ENCODE measurements at places on chromosomes 5 and 9. TPM values are rescaled to one million over a fixed set of nuclear protein-coding genes. Genes with fewer than 3 reads are reported as not detected.

LECT2 gene
- not detected for polyA plus RNA-seq

CDX1 gene
- polyA plus RNA-seq = not detected

DNA sequence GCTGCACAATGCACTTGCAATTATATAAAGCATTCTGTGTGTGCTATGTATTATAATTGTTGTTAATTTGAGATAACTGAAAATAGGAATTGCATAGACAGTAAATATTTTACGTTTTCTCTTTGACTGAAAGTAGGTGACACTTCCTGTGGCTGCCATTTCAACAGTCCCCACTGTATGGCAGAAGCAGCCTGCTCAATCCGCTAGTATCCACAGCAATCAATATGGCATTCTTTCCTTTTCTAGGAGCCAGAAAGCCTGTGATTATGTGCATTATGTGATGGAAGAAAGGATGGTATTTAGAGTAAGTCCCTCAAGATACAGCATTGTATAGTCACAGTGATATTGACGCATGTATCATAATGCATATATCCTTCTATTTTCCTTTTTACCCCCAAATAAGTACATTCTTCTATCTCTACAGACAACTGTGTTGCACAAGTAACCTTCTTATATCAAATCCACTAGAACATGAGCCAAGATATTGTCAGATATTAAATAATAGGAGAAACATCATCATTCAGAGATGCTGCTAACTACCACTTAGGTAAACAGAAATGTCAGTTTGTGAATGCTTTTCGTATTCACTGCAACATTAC, 59.7 kb downstream of the CARTPT start:
- H3K4me3 ChIP-seq = no peak overlapping the region
- no peaks in the 10 kb centered on the region for H3K27me3 ChIP-seq
- DNase-seq = no peak
- H3K4me1 ChIP-seq = peaks cover 2% of the 10 kb centered on the region
- no peaks in the 10 kb centered on the region for H3K36me3 ChIP-seq
- H3K27ac ChIP-seq = no peak overlapping the region

DNA sequence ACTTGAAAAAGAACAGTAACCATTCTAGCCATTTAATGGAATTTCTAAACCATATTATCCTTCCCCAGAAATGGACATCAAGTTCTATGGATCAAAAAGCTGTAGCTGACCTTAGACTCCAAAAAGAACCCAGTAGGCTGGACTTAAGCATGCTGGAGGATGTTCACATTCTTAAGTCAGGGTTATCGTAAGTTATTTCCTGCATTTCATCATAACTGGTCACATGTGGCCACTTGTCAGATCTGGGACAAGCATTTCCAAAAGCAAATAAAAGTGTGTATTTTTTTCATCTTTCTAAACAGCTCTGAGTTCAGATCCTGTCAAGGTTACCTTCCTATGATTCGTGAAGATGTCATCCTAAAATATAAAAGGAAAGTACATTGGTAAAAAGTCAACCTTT, 274.5 kb upstream of the PTGER4 start:
- no peaks in the 10 kb centered on the region for H3K27me3 ChIP-seq
- H3K4me1 ChIP-seq = peaks cover 77% of the 10 kb centered on the region
- H3K27ac ChIP-seq = peak overlapping the region; percentile 17
- no peak for DNase-seq
- no peak overlapping the region for H3K4me3 ChIP-seq

GRCh38 chr5:40834391-40834848, 602 bp downstream of the RPL37 start:
- peaks cover 38% of the 10 kb centered on the region for H3K36me3 ChIP-seq
- DNase-seq = no peak
- H3K27ac ChIP-seq = peak overlapping the region; percentile 93
- peaks cover 25% of the 10 kb centered on the region for H3K4me1 ChIP-seq
- no peaks in the 10 kb centered on the region for H3K27me3 ChIP-seq
- H3K4me3 ChIP-seq = peak overlapping the region; percentile 78

GRCh38 chr5:98588215-98588614, 185.2 kb upstream of the RGMB start:
- no peak overlapping the region for H3K27ac ChIP-seq
- H3K27me3 ChIP-seq = no peaks in the 10 kb centered on the region
- no peaks in the 10 kb centered on the region for H3K4me1 ChIP-seq
- H3K36me3 ChIP-seq = no peaks in the 10 kb centered on the region

EQTN gene
- not detected for polyA plus RNA-seq

ZNF618 gene
- polyA plus RNA-seq = 1.0 TPM

CCNJL gene
- polyA plus RNA-seq = 3.5 TPM

- H3K4me3 ChIP-seq = no peak overlapping the region
- H3K27ac ChIP-seq = no peak overlapping the region
- H3K4me1 ChIP-seq = no peaks in the 10 kb centered on the region
- no peaks in the 10 kb centered on the region for H3K36me3 ChIP-seq
- DNase-seq = no peak
These were observed 112.2 kb downstream of the MVB12B start for GRCh38 chr9:126438741-126439401.

TSLP gene
- polyA plus RNA-seq = 2.8 TPM

- H3K27ac ChIP-seq = no peak overlapping the region
- DNase-seq = no peak
- no peaks in the 10 kb centered on the region for H3K27me3 ChIP-seq
- H3K36me3 ChIP-seq = no peaks in the 10 kb centered on the region
- no peaks in the 10 kb centered on the region for H3K4me1 ChIP-seq
- no peak overlapping the region for H3K4me3 ChIP-seq
These were observed 15.0 kb upstream of the IL31RA start for GRCh38 chr5:55836191-55836590.

DNA sequence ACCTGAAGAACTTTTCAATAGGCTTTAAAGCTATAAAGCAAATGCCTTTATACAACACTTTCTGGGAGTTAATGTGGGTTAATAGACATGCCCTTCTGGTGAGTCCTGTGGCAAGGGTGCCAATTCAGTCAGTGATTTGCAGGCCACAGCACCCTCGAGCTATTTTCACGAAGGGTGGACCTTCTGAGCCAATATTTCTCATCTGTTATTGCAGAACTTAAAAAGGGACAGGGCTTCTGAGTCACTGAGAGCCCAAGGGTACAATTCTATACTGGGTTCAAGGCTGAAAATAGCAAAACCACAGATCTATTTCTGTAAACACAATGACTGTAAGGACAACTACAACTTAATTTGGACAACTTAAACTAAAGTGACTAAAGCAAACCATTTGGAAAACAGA, 92.8 kb downstream of the GABRG2 start:
- H3K27ac ChIP-seq = no peak overlapping the region
- no peaks in the 10 kb centered on the region for H3K27me3 ChIP-seq
- no peaks in the 10 kb centered on the region for H3K36me3 ChIP-seq
- DNase-seq = no peak
- no peak overlapping the region for H3K4me3 ChIP-seq
- H3K4me1 ChIP-seq = no peaks in the 10 kb centered on the region

GRCh38 chr5:97854871-97855762, 672.1 kb upstream of the RIOK2 start:
- no peaks in the 10 kb centered on the region for H3K36me3 ChIP-seq
- no peak overlapping the region for H3K4me3 ChIP-seq
- H3K27me3 ChIP-seq = no peaks in the 10 kb centered on the region
- DNase-seq = peak; percentile 30
- no peaks in the 10 kb centered on the region for H3K4me1 ChIP-seq
- H3K27ac ChIP-seq = no peak overlapping the region

DNA sequence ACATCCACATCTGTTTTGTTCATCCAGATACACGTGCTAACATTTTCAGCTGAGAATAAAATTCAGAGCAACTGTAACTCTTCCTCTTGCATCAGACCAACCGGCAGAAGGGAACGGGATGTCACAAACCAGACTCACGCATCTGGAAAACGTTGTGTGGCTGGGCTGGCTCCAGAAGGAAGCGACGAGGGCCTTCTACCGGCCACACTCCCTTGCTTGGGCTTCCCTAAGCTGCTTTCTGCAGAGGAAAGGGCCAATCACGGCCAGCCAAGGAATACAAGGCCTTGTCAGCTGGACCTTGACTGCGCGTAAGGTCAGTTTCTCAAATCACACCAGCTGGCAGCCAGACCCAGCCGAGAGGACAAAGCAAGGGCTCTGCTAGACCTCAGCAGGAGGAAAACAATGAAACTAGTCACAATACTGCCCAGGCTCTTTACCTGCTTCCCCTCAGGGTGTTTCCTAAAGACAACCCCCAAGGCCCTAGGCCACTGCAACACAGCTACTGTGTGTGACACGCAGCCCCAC, 106.1 kb downstream of the THBS4 start:
- H3K36me3 ChIP-seq = peaks cover 34% of the 10 kb centered on the region
- H3K27me3 ChIP-seq = no peaks in the 10 kb centered on the region
- no peak overlapping the region for H3K4me3 ChIP-seq
- DNase-seq = peak; percentile 91

DNA sequence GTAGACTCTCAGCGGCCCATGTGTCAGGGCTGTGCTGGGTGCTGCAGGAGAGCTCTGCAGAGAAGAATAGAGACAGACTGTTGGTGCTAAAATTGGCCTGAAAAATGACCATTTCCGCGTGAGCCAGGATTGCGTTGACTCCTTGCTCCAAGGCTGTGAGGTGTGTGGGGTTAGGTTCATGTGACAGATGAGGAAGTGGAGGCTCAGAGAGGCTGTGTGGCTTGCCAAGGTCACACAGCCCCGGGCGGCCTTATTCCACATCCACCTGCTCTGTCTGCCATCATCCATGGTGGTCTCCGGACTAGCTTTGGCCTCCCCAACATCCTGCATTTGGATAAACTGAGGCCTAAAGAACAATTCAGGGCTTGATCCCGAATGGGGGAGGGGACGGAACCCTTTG, 15.2 kb downstream of the NEK6 start:
- H3K4me3 ChIP-seq = no peak overlapping the region
- H3K36me3 ChIP-seq = no peaks in the 10 kb centered on the region
- no peaks in the 10 kb centered on the region for H3K27me3 ChIP-seq
- H3K27ac ChIP-seq = no peak overlapping the region

DNA sequence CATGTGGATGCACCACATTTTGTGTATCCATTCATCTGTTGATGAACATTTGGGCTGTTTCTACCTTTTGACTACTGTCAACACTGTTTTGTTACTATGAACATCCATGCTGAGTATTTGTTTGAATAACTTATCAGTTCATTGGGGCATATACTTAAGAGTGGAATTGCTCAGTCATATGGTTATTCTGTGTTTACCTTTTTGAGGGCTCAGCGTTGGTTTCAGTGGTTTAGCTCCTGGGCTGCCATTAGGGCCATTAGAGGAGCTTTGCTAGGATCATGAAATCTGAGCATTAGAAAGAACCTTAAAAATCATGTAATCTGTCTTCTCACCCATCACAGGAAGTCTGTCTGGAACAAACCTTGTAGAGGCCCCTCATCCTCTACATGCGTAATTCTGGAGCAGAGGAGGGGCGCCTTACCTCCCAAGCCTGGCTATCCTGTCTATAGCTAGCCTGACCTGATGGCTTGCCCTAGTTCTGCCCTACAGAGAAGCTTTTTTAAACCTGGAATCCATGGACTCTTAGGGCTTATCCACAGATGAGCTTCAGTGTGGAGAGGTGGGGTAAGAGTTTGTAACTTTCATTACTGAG, 92.9 kb downstream of the PDZD2 start:
- no peak for DNase-seq
- no peak overlapping the region for H3K27ac ChIP-seq
- no peak overlapping the region for H3K4me3 ChIP-seq
- no peaks in the 10 kb centered on the region for H3K27me3 ChIP-seq

FRRS1L gene
- 0.08 TPM for polyA plus RNA-seq

- no peaks in the 10 kb centered on the region for H3K36me3 ChIP-seq
- H3K4me1 ChIP-seq = peaks cover 36% of the 10 kb centered on the region
- DNase-seq = no peak
These were observed 53.9 kb downstream of the ROR2 start for GRCh38 chr9:91896097-91896496.

NR6A1 gene
- 0.84 TPM for polyA plus RNA-seq

DNA sequence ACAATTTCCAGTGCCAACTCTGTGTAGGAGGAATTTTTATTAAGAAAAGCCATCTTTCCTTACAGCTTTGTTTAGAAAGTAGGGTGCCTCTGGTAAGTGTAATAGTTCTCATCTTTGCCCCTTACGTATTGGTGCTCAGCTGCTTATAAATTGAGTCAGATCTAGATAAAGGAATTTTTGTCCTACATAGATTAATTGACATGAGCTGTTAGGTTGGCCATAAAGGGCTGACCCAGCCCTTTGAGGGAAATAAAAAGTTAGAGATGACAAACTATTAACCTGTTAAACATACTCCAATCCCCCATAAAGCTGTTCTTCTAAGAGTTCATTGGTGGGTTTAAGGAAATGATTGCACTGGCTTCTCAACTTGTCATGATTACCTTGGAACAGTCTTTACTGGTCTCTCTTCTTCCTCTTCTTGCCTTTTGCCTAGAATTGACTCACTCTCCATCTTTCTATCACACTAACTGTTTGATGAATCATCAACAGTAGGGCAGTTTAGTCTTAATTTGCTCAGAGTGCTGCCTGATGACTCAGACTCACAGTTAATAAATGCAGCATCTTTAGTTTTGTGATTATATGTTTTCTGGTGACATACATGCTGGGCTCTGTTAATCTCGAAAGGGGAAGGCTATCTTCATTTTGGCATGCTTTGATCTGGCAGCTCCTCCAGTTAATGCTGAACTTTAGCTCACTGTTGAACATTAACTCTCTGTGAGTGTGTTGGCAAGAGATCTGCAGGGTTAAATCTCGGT, 51.7 kb downstream of the ARHGAP26 start:
- H3K36me3 ChIP-seq = no peaks in the 10 kb centered on the region
- no peak for DNase-seq
- H3K27ac ChIP-seq = no peak overlapping the region
- no peak overlapping the region for H3K4me3 ChIP-seq
- no peaks in the 10 kb centered on the region for H3K27me3 ChIP-seq
- peaks cover 3% of the 10 kb centered on the region for H3K4me1 ChIP-seq

- H3K4me3 ChIP-seq = no peak overlapping the region
- no peaks in the 10 kb centered on the region for H3K4me1 ChIP-seq
- no peak overlapping the region for H3K27ac ChIP-seq
These were observed 340.3 kb downstream of the KCTD16 start for GRCh38 chr5:144510845-144511579.

RAI14 gene
- polyA plus RNA-seq = 1.7 TPM

DNA sequence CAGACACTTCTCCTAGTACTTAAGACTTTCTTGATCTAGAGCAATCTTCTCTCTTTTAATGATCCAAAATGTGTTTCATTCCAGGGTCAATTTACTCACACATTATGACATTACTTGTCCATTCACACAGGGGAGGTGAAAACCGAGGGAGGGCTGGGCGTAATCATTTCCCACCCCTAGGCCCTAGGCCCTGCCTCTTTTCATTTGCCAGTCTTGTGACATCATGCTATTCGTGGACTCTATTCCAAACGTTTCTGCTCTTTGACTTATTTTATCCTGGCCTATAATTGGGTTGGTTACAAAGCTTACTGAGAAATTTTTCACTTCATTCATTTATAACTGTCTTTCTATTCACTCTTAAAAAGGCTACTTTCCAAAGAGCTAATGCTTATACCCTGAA, 2.4 kb downstream of the DCAF12 start:
- peaks cover 18% of the 10 kb centered on the region for H3K4me1 ChIP-seq
- H3K4me3 ChIP-seq = no peak overlapping the region
- no peaks in the 10 kb centered on the region for H3K27me3 ChIP-seq

PCDHA13 gene
- polyA plus RNA-seq = not detected

IQGAP2 gene
- polyA plus RNA-seq = 1.7 TPM

Data from heart left ventricle (tissue), 16 donors.